ENCODE measurements at places on chromosomes 4 and X. TPM values are rescaled to one million over a fixed set of nuclear protein-coding genes. Genes with fewer than 3 reads are reported as not detected.

The NUDT11 gene
- total RNA-seq: 1.1 TPM

The TMEM156 gene
- total RNA-seq: 6.0 TPM

The ARMCX4 gene
- total RNA-seq: 4.5 TPM

The GAGE13 gene
- not detected for total RNA-seq

The UGT2A1 gene
- not detected for total RNA-seq

Data from mammary microvascular endothelial cell (primary cell).